ENCODE measurements at places on chromosomes 3 and 15.

DNA sequence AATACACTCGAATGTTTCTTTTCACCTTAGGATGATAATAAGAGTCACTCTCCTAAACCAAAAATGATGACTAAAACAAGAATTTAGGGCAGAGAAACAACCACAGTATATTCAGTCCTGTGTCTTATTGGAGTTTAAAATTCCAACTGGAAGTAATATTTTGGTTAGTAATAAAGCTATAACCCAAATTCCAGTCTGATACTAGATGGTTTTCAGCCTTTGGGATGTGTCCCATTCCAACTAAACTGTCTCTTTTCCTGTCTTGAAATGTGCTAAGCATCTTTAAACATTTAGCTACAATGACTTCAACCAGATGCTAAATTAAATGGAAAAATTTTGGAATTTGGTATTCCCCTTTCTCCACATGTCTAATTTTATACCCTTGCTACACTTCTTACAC, 510.0 kb downstream of the ROBO1 start:
- DNase-seq = no peak

DNA sequence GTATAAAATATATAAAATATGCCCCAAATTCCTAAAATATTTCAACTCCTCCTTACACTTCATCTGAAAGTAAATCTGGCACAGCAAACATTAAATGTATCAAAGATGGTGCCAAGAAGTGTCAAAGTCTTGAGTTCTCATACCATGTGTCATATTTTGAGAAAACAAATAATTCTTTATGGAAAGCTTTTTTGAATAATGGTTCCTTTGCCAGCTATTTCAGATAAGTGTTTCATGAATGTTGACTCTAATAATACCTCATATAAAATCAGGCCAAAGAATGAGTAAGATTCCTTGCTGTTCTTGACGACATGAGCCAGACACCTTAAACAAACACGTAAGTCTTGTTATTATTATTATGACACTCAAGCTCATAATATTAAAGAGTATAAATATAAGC, 30.3 kb upstream of the ZNF385D start:
- no peak for DNase-seq

DNA sequence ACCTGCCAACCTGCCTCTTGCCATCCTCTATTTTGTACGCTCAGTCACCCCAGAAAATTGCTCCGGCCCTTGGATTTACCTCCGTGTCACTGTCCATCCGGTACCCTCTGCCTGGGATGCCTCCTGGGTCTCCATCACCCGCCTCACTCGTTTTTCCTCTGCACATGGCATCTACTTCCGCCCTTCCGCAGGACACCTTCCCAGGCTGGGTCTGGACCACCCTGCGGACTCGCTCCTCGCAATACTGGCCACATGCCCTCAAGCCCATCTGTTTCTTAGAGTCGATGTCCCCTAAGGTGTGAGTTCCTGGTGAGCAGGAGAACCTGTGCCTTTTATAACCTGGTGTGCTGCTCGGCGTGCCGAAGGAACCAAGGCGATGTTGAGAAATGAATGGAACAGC, 58.5 kb downstream of the APBA2 start:
- DNase-seq = no peak

- DNase-seq = no peak
Measured at GRCh38 chr3:159787178-159787574, 201.5 kb upstream of the IL12A start.

- DNase-seq = no peak
Measured at GRCh38 chr15:82040862-82041261, 5.0 kb downstream of the MEX3B start.

DNA sequence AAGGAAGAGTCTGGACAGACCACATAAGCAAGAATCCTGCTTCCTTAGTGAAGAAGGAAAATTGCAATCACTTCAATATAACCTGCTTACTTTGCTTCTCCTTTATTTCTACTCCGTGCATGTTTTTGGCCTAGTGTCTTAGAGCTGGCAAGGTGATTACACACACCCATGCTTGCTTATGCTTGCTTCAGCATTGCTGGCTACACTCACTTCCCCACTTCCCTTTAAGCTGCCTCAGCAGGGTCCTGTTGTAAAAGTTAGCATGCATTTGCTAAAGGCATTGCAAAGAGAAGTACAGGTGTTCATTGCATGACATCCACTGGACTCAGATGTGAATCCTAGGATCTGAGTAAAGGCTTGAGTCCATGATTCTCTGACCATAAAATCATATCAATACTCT, 47.5 kb upstream of the STT3B start:
- DNase-seq = no peak

DNA sequence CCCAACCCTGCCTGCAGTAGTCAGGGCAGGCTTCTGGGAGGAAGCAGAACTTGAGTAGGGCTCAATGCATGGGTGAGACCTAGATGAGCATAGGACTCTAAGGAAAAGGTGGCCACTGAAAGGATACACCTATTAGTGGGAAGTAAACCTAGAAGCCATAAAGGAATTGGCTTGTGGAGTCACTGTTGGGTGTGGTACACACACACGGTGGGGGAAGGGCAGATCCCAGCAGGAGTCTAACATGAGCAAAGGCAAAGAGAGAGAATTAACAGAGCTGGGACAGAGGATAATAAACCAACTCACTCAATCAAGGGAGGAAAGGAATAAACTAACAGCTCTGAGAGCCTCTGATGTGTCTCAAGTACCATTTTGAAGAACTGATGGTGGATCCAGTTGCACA, 23.1 kb downstream of the DAPK2 start:
- no peak for DNase-seq

GRCh38 chr3:24389108-24390090, 105.3 kb downstream of the THRB start:
- no peak for DNase-seq

All from lower leg skin (tissue), 4 donors.